ENCODE measurements at places on chromosomes 5 and 9. TPM values are rescaled to one million over a fixed set of nuclear protein-coding genes. Genes with fewer than 3 reads are reported as not detected.

Gene RALGPS1
- 15.1 TPM for total RNA-seq

Gene TRIM36
- total RNA-seq: 3.7 TPM

Gene HRH2
- total RNA-seq: 4.3 TPM

Gene SV2C
- 4.9 TPM for total RNA-seq

Gene C9orf43
- total RNA-seq: 0.45 TPM

Gene SMIM3
- total RNA-seq: 20.4 TPM

Gene FAM78A
- total RNA-seq: 4.2 TPM

Gene NCS1
- total RNA-seq: 11.7 TPM

Gene GPR150
- total RNA-seq: 0.49 TPM

Gene CTXN3
- not detected for total RNA-seq

- DNase-seq: no peak
These were observed 299.8 kb downstream of the TMEM38B start for GRCh38 chr9:105993921-105994715.

DNA sequence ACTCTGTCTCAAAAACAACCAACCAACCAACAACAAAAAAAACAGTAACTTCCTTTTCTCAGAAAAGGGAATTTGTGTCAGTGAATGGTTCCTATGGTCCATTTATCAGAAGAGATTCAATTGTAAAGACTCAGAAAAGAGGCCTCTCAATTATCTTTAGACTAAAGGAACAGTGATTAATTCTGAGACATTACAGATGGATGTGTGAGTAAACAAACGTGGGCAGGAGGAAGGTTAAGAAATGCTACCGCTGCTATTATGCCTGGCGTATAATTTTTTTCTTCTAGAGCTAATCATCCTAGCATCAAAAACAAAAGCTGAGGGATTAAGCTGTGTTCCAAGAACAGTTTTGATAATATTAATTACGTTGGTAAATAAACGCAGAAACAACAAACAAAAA lies 52.9 kb upstream of the JMY start:
- no peak for DNase-seq

GRCh38 chr9:131747352-131747751 lies 7.5 kb upstream of the RAPGEF1 start:
- DNase-seq: no peak

DNA sequence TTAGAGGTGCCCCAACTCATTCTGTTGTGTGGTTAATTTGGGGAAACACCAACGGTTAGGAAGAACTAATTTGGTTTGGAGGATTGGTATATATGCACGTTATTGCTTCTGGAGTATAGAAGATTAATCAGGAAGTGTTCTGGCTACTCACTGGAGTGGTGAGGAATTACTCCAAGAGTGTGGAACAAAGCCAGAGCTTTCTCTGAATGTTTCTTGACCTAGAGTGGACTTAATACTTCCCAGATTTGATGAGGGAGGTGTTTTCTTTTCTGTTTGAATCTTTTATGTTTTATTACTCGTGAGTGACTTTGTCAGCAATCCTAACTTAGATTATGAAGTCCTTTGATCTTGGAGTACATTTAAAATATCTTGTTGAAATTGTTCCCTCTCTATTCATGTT lies 163.7 kb downstream of the MAN2A1 start:
- DNase-seq: no peak

DNA sequence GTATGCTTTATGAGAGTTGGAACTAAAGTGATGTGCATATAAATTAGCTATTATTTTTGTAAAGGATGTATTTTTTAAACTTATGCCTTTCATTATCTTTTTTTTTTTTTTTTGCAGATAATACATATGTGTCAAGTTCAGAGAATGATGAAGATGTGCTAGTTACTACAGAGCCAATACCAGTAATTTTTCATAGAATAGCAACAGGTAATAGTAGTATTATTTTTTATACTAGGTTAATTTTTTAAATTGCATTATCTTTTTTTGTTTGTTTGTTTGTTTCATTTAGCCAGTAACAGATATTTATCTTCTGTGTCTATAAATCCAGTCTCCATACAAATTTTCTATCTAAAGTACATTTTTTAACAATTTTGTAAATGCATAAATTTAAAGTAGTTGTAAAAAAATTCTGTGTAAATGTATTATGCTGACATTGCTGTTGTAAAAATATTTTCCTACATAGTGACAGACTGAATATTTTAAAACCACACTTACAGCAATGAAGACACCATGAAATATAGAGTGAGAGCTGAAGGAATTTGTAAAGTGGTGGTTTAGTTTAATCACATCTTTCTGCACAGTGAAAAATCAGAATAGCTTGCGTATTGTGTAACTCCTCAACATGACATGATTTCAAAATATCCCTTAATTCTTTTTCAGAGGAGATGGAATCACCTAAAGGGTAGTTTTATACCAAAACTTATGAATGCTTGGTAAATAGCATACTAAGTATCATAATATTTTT lies 93.3 kb downstream of the PARP8 start:
- DNase-seq: no peak

DNA sequence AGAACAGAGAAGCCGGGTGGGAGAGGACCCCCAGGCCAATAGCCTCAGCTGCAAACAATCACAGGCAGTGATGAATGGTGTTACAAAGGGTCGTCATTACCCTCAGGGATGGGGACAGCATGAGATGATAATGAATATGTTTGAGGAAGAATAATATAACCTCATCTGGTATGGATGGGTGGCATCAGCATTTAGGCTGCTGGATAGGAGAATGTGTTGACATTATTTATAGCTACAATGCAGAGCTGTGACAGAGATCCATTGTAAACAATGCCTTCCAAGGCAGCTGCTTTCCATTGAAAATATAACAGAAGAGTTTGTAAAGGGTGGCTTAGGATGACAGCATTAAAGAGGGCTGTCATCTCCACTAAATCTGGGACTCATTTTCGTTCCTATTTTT lies 365.5 kb downstream of the KCNN2 start:
- DNase-seq: no peak

GRCh38 chr9:20611691-20612287 lies 10.5 kb downstream of the MLLT3 start:
- no peak for DNase-seq

DNA sequence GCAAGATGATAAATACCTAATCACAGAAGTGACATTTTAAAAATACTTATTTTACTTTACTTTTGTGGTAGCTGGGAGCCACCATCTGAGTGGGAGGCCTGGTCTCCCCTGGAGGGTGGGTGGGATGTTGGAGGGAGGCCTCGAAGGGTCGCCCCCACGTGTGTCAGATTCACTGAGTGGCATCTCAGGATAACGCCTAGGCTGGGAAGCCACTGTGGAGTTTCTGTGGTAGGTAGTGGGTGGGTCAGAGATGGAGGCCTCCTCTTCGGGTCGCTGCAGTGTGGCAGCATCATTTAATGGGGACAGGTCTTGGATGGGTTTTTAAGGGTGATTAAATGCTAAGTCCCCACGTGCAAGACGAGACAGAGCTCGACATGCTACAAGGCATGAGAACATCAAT lies 1154.8 kb upstream of the CDH18 start:
- DNase-seq: no peak

DNA sequence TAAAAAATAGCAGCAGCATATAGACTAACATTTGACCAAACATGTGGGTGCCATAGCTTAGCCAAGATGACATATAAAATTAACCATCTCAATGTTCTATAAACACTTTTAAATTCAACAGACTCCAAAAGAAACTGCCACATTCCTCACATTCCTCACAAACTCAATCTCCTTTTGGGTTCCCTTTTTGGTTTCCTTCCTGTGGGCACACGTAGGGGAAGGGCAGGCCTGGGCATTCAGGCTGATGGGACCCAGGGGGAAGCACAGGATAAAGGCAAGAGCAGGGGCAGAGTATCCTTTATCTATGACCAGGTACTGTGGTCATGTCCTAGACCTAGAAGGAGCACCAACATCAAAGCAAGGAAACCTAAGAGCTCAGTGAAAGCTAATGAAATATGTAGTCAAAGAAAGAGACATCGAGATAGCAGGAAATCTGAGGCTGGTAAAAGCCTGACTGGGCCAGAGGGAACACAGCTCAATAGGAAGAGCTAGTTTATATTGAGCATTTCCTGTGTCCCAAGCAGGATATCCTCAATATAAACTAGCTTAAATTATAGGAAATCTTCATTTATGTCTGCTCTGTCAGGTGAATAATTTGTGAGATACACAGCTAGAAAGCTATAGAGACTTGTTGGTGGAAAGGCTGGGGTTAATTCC lies 13.6 kb upstream of the ERAP1 start:
- no peak for DNase-seq

DNA sequence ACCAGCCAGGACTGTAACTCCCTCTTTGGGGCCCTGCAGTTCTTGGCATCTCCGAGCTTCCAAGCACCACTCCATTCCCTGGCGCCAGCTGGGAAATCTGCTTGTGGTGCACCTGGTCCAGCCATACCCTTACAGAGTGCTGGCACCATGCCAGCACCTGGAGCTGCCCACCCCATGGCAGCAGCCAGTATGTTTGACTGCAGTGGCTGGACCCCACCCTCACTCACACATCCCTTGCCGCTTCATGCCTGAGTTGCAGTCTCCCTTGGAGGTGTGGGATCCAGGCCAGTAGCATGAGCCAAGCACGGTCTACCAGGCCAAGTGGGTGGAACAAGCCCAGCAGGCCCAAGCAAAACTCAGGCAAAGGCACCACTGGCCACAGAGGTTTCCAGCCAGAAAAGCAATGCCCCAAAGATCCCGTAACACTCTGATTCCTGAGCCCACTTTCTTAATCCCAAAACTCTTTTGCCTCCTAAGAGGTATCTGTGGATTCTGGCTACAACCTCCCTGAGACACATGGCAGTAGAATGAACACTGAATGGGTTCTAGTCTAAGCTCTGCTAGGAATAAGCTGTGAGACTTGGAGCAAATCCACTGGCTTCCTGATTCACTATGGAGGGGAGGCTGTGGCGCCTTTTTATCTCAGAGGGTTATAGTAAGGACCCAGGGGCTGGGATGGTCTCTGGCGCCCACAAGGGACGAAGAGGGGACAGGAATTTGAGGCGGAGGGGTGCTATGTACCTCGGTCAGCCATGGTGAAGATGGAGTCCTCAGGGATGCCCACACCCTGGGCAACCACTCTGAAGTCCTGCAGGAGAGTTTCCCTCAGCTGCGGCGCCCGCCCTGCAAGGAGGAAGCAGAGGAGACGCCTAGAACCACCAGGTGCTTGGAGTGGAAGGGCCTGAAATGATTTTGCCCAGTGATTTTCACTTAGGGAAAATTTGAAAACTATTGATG lies 5.6 kb downstream of the AMBP start:
- DNase-seq: no peak

GRCh38 chr5:111337688-111338087 lies 113.5 kb downstream of the CAMK4 start:
- no peak for DNase-seq

DNA sequence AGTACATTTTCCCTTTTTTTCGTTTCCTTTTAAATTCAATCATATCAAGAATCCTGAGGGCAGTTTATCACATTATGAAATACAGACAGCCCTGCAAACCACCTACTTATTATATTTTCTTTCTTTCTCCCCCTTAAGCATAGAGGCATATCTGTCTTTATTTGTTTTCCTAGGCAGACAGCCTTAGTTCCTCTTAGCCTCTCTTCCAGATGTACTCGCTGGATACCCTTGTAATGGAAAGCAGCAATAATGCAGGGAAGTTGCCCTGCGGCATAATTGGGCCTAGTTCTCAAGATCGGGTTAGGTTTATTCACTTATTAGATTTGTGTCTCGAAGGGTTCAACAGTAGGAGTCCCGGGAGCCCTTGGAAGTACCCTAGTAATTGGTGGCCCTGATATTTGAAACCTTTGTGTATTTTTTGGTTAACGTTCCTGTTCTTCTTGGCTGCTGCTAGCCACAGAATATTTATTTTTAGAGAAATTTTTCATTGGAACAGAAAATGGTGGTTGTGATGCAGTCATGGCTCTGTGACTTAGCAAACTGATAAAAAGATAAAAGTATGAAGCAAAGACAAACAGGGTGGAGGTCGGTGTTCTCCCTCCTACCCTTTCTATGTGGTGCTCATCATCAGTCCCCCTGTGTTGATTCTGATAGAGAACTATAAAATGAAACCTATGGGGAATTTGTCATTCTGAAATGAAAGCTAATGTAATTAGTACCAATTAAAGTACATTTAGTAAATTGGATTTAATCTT lies 6.4 kb downstream of the TLE4 start:
- DNase-seq: no peak

DNA sequence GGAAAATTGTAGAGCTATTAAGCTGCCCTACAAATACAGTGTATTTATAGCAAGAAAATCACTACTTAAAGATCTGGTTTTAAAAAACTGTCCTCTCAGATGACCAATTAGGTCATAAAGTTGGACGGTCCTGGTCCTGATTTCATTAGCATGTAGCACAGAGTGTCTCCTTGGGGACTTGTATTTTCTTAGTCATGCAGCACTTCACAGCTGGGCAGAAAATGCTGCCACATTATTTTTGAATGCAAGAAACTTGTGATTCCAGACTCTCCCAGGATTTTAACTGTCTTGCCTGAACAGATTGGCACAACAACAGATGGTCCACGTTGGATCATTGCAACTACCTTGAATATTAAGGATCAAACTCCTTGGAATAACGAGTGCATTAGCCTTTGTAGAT lies 348.1 kb upstream of the SGCD start:
- no peak for DNase-seq

GRCh38 chr5:126341906-126342630 lies 81.1 kb upstream of the GRAMD2B start:
- no peak for DNase-seq

GRCh38 chr5:589173-589572 lies 23.0 kb upstream of the CEP72 start:
- DNase-seq: no peak

- peak; percentile 89 for DNase-seq
These were observed 56.2 kb downstream of the DUSP1 start for GRCh38 chr5:172714491-172715420.

DNA sequence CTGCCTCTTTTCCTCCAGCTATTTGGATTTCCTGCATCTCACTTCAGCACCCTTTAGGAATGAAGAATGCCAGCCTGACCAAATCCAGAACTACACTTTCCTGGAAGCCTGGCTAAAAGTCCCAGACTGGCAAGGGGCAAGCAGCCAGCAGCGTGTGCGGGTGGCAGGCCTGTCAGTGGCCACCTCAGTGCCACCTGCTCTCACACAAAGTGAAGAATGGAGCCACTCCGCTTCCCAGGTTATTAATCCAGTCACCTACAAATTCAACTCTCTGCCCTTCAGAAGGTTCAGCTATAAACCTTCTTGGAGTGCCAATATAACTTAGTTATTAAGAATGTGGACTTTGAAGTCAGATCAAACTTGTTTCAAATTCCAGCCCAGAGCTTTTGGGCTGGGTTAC lies 6.7 kb upstream of the ALDOB start:
- no peak for DNase-seq

DNA sequence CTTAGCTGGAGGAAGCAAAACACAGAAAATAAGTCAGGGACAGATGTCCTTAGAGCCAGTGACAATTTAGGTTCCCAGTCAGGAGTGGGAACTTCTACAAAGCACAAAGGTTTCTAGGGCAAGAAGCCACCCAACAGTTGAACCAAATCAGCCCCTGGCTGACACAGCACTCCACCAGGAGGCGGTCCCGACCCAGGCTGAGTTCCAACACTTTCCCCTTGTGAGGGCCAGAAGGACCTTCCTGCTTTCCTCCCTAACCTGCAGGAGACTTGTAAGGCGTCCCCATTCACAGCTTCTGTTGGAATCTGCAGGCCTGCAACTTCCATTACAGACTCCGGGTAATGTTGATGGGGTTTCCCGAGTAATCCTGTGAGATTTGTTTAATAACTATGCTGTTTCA lies 416.4 kb upstream of the IRX1 start:
- no peak for DNase-seq

Measured in sciatic nerve (tissue), 2 donors.